ELF-1 (cell line): ENCODE measurements at places on chromosomes 2 and 18.

DNA sequence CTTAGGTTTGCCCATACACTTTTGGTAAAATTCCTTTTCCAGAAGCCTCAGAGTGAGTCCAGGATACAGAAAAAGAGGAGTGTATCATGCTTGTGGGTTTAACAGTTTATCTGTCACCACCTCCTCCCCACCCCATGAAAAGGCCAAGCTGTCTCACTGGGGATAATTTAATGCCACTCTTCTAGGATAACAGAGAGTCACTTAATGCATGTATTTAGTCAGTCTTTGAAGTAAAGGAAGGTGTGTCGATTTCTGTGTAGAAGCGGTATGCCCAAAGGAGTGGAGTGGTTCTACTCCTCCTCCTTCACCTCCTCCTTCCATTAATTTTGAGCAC, 116.4 kb downstream of the QPCT start:
- no peak for DNase-seq

DNA sequence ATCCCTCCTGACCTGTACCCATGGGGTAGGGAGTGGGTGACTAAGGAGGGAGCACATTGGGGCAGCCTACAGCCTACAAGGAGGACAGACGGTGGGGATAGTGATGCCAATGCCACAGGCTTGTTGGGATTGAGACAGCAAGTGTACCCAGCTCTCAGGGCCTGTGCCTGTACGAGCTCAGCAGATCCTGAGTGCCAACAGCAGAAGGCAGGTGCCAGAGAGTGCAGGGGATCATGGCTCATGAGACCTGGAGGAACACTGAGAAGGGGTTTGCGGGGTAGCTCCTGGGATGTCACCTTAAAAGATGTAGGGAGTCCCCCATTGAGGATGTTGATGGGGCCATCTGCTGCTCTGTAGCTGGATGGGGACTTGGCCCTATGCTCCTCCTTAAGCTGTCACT, 10.3 kb upstream of the SNED1 start:
- DNase-seq = no peak

DNA sequence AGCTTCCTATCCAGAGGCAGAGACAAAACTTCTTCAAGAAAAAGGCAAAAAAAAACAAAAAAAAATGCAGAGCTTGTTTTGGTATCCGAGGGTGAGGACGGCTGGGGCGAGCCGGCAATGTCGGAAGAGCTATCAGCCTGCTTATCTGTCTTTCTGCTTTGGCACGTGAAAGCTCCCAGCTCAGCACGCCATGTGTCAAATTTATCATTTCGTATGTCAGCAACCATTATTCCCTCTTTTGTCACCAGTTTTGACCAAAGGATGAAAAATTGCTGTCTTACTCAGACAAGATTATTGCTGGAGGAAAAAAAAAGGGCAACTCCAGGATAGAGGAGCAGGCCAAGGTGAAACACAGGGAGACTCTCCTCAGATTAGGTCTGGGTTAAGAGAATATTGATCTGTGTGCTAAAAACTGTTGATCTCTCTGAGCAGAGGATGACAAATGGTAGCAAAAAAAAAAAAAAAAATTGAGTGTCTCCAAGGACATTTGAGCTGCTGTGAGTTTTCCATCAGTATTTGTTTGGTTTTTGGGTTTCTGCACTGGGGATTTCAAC, 532.0 kb upstream of the POU3F3 start:
- no peak for DNase-seq

- DNase-seq = no peak
Measured at GRCh38 chr2:16581241-16581640, 84.4 kb downstream of the CYRIA start.

GRCh38 chr2:41020358-41020757, 568.5 kb upstream of the SLC8A1 start:
- DNase-seq = no peak
